ENCODE measurements at places on chromosomes 16 and 17. TPM values are rescaled to one million over a fixed set of nuclear protein-coding genes. Genes with fewer than 3 reads are reported as not detected.

GRCh38 chr16:81008505-81008789, 1.4 kb downstream of the CENPN start:
- no peak for DNase-seq

- DNase-seq: no peak
Measured at GRCh38 chr17:37490022-37490587, 414 bp downstream of the DUSP14 start.

DNA sequence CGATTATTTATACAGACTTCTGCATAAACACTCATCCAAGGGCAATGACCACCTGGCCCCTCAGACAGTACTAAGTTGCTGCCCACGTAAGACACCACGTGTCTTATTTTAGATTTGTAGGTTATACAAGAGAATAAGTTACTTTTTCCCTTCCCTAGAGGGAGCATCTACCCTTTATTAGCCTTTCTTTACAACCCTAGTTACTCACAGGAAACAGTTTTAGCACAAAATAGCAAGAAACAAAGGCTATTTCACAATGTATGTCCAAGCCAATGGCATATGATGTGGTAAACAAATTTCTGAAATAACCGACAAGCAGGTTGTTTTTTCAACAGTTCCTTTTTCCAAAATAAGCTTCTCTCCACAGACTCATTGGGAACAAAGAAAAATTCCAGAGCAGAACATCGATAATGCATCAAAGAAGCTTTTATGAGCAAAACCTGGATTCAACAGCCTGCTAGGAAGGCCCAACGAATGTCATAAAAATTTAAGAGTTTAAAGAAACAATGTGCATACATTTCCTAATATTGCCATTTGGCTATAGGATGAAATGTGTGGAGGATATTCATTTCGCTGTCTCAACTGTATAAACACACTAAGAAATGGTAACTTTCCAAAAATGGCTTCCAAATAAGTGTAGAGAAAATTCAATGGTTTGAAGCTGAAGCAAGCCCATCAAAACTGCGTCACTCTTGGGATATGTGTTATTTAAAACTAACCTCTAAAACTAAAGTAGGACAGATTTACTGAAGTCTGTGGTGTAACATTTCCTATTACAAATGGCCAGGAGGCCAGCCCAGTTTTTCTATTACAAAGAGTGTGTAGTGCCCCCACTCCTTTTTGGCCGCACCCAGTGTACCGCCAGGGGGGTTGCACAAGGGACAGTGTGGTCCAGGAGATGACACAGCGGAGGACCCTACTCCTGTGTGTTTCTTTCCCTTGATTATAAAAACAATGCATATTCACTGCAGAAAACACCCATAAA, 50.4 kb upstream of the ERN1 start:
- no peak for DNase-seq

- no peak for DNase-seq
Measured at GRCh38 chr17:50593321-50593720, 32.8 kb downstream of the CACNA1G start.

GRCh38 chr16:15950161-15950854, 892 bp downstream of the ABCC1 start:
- no peak for DNase-seq

- no peak for DNase-seq
Measured at GRCh38 chr17:64158406-64158805, 28.5 kb upstream of the ERN1 start.

- DNase-seq: no peak
Measured at GRCh38 chr17:37221865-37222264, 153.9 kb upstream of the C17orf78 start.

GRCh38 chr17:30426292-30426691, 47.6 kb downstream of the CPD start:
- no peak for DNase-seq

DNA sequence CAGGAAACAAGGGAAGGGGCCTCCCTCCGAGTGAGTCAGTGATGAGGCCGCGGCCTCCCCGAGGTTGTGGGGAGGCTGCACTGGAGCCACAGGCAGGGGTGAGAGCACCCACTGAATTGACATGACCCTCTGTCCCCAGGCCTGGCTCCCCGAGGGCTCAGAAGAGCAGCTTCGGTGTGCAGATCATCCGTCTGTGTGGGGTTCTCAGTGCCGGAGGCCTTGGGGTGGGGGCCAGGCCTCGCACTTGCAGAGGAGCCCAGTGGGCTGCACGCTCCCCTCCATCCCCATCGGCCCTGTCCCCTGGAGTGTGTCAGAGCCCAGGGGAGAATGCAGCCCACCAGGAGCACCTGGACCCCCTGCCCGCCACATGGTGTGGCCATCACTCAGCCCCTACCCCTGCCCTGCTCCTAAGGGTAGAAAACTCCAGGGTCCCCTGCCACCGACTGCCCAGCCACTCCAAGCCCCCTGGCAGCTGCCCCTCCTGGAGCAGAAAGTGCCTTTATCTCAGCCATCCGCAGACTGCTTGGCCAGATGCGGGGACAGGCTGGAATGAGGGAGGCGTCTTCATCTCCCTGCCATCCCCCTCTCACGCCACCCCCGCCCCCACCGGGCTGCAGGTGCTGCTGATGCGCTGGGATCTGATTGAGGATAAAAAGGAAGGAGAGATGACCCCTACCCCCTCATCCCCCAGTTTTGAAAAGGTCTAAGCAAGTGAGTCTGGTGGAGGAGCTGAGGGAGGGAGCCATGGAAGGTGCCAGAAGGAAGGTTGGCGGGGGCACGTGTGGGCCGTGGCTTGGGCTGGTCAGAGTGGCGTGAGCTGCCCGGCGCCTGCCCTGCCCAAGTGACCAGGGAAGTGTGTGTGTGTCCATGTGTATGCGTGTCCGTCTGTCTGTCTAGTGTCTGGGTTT, 358.3 kb downstream of the SEC14L1 start:
- no peak for DNase-seq

DNA sequence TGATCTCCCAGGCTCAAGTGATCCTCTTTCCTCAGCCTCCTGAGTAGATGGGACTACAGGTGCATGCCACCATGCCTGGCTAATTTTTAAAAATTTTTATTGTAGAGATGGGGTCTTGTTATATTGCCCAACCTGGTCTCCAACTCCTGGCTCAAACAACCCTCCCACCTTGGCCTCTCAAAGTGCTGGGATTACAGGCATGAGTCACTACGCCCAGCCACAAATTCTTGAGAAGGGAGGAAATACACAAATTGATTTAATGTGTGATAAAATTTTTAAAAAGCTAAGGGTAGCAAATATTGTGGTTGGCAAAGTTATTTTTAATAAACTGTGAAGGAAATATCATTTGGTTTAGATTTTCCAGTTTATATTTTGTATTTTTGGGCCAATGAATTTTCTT, 9.6 kb downstream of the ITGAD start:
- DNase-seq: no peak

DNA sequence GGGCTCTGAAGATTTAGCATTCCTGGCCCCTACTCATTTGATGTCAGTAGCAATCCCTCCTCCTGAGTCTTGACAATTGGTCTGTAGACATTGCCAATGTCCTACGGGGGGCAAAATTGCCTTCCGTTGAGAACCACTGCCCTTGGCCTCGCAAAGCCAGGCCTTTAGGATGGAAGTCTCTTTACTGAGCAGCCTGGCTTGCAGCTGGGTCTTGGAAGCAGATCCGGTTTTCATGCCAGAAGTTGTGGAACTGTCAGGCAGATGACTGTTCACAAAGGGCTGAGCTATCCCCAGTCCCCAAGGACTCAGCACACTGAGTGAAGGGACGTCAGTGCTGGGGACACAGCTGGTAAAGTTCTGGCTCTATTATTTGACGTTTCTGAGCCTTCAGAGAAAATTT, 83.2 kb downstream of the WSCD1 start:
- no peak for DNase-seq

GRCh38 chr16:4032768-4033167, 83.5 kb downstream of the ADCY9 start:
- no peak for DNase-seq

- DNase-seq: no peak
Measured at GRCh38 chr16:13143551-13143950, 242.2 kb downstream of the SHISA9 start.

- no peak for DNase-seq
Measured at GRCh38 chr16:85986931-85987749, 88.2 kb downstream of the IRF8 start.

GRCh38 chr17:10767232-10767631, 36.7 kb downstream of the TMEM238L start:
- DNase-seq: no peak

DNA sequence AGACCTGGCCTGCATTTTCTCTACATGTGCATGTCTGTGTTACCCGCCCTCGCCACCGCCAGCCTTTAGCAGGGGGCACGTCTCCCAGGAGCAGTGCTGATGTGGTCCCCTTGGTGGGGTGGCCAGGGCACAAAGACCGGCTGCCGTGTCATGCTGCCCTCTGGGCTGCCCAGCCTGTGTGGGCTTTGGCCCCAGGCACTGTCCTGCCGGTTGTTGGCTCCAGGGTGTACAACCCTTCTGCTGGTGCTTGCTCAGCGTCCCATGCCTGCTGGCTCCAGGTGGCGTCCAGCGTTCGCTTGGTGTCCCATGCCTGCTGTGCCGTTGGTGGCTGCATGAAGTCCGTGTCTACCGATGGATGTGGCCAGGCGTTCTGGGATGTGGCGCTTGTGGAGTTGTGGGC, 4.1 kb downstream of the BAIAP2 start:
- DNase-seq: no peak

- DNase-seq: no peak
Measured at GRCh38 chr17:7557775-7558543, 591 bp upstream of the TNFSF13 start.

DNA sequence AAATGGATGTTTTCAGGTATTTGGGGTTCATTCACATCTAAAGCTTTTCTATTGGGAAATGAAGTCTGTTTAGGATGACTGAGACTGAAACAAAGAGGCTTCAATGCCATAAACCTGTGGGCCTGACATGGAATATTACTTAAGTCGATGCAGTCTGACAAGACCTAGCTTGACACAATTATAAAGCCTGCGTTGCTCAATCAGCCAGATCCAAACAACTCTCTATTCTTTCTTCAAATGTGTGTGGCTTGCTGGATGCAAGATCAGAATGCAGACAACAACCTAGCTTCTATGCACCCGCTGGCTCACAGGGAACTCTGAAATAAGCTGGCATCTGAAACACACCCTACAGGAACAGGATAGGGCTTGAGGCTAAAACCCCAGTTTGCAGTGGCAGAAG, 40.0 kb downstream of the RFFL start:
- DNase-seq: no peak

DNA sequence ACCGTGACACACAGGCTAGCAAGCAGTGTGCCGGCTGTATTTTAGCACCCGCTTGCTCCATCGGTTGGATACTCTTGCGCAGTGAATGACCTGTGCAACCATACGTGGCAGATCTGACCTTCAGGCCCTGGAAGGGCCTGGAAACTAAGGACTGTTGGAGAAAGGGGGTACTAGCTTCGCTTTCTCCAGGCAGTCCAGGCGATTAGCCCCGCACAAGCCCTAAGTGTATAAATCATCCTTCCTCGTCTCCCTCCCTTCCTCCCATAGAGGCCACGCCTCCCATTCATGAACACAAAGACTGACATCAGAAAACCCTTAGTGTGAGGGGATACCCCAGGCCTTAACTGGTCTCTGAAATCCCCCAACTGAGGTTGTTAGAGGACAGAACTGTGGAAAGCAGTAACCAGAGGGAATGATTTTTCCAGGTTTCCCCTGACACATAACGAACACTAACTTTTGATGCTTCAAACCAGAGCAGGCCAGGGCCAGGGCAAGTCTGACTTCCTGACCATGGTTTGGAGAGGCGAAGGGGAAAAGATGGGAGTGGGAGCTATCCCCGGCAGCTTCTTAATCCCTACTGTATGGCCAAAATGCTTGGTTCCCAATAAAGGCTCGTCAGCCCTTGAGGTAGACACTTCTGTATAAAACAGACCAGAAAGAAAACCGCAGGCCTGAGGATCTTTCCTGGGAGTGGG, 1.4 kb upstream of the DYNLL2 start:
- no peak for DNase-seq

- no peak for DNase-seq
Measured at GRCh38 chr17:4559966-4560365, 411 bp downstream of the GGT6 start.

DNA sequence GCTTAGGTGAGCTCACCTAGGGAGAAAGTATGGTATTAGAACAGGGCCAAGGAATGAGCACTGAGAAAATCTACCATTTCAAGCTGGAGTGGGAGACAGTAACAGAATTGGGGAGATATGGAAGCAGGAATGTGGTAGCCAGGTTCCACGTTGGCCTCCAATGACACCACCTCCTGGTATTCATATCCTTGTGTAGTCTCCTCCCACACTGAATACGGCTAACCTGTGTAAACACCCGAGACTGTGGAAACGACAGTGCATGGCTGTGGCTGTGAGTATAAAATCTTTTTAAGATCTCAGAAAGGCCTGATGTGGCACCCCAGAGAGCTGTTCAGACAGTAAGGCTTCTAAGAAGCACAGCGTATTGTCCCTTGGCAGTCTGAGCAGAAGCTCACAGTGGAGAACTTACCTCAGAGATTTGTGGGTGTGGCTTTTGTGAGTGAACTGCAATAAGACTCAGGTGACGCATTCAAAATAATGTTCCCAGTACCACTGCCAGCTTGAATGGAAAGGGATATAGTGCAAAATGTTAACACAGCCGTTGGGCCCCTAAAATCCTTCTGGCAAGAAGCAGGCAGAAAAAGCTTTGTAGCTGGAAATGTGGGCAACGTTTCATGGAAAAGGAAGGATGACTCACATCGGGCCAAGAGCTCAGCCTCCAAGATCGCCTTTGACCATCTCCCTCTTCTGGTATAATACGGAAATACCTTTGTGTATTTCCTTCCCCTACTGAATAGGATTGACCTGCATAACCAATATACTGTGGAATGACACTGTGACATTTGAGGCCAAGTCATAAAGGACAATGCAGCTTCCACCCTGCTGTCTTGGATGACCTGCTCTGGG, 14.4 kb downstream of the SDR42E1 start:
- no peak for DNase-seq

GRCh38 chr17:45383003-45383402, 49.7 kb downstream of the ARHGAP27 start:
- DNase-seq: no peak

GRCh38 chr17:53543472-53543871, 279.3 kb upstream of the KIF2B start:
- no peak for DNase-seq

GRCh38 chr16:29675811-29676643, 3.0 kb upstream of the QPRT start:
- DNase-seq: no peak

GRCh38 chr16:88524973-88525662, 45.1 kb upstream of the ZC3H18 start:
- no peak for DNase-seq

GRCh38 chr16:53827741-53828140, 123.8 kb downstream of the FTO start:
- no peak for DNase-seq

- no peak for DNase-seq
Measured at GRCh38 chr16:2900526-2901075, 11.1 kb upstream of the FLYWCH1 start.

The MYO15A gene
- total RNA-seq: 0.30 TPM

The TBC1D28 gene
- total RNA-seq: not detected

The MGAT5B gene
- total RNA-seq: not detected

The PDILT gene
- not detected for total RNA-seq

The TPPP3 gene
- 3.0 TPM for total RNA-seq

The NOG gene
- total RNA-seq: not detected

The MEIOB gene
- total RNA-seq: not detected

The KRT40 gene
- total RNA-seq: not detected

The SMIM36 gene
- not detected for total RNA-seq

The CCDC200 gene
- not detected for total RNA-seq
